ENCODE measurements at places on chromosomes 4 and X. TPM values are rescaled to one million over a fixed set of nuclear protein-coding genes. Genes with fewer than 3 reads are reported as not detected.

- peaks cover 6% of the 10 kb centered on the region for H3K36me3 ChIP-seq
- H3K27ac ChIP-seq, result no peak overlapping the region
- no peaks in the 10 kb centered on the region for H3K27me3 ChIP-seq
- H3K4me1 ChIP-seq, result peaks cover 17% of the 10 kb centered on the region
- H3K4me3 ChIP-seq, result no peak overlapping the region
Observed at GRCh38 chr4:118154649-118155048, 120.4 kb downstream of the NDST3 start.

- H3K4me3 ChIP-seq, result no peak overlapping the region
- no peak overlapping the region for H3K27ac ChIP-seq
- no peak for DNase-seq
- H3K36me3 ChIP-seq, result no peaks in the 10 kb centered on the region
- no peaks in the 10 kb centered on the region for H3K27me3 ChIP-seq
Observed at GRCh38 chrX:114959729-114960128, 57.7 kb downstream of the IL13RA2 start.

DNA sequence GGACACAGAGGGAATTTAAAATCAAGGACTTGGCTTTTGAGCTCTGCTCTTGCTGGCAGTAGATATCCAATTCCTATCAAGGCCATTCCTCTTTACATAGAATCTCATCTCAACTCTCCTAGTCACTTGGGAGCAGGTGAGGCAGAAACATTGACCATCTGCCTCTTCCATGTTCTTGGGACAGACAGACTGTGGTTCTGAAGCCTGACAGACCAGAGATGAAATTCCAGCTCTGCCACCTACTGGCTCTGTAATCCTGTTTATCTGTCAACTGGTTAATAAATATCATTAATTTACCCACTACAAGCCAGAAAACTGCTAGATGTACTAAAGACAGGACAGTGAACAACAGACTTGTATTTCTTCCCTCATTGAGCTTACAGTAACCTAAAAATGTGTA, 300.8 kb downstream of the ADGRL3 start:
- no peak overlapping the region for H3K27ac ChIP-seq
- DNase-seq, result no peak
- no peaks in the 10 kb centered on the region for H3K36me3 ChIP-seq
- H3K4me1 ChIP-seq, result no peaks in the 10 kb centered on the region

DNA sequence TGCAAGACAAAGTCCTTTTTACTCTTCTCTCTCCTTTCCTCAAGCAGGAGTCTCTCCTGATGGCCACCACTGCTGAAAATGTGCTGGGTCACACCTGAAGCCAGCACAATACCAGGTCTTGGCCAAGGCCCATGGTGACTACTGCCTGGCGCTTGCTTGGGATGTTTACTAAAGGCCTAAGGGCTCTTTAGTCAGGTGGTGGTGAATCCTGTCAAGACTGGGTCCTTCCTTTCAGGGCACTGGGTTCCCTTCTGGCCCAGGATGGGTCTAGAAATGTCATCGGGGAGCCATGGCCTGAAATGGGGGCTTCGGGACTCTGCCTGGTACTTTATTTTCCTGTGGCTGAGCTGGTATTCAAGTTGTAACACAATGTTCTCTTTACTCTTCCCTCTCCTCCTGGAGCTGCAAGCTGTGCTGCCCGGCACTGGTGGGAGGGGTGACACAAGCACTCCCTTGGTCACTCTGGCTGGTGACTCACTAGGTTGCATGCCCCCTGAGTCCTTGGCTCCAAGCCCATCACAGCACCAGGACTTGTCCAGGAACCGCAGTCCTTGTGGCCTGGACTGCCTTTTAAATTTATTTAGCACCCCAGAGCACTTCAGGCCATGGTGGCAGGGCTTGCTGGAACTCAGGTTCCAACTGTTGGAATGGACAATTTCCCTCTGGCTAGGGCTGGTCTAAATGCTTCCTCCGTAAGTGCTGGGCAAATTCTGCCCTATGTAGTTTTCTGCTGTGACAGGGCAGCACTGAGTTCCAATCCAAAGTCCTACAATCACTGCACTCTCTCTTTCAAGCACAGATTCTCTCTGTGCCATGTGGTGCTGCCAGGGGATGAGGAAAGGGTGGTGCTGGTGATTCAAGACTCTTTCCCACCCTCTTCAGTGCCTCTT, 11.3 kb downstream of the ARL13A start:
- DNase-seq, result no peak
- peaks cover 4% of the 10 kb centered on the region for H3K36me3 ChIP-seq
- H3K4me3 ChIP-seq, result no peak overlapping the region
- no peaks in the 10 kb centered on the region for H3K4me1 ChIP-seq
- no peak overlapping the region for H3K27ac ChIP-seq
- H3K27me3 ChIP-seq, result no peaks in the 10 kb centered on the region

GRCh38 chr4:89469930-89470375, 162.4 kb upstream of the GPRIN3 start:
- no peaks in the 10 kb centered on the region for H3K27me3 ChIP-seq
- peak overlapping the region; percentile 80 for H3K27ac ChIP-seq
- H3K4me1 ChIP-seq, result peaks cover 21% of the 10 kb centered on the region

DNA sequence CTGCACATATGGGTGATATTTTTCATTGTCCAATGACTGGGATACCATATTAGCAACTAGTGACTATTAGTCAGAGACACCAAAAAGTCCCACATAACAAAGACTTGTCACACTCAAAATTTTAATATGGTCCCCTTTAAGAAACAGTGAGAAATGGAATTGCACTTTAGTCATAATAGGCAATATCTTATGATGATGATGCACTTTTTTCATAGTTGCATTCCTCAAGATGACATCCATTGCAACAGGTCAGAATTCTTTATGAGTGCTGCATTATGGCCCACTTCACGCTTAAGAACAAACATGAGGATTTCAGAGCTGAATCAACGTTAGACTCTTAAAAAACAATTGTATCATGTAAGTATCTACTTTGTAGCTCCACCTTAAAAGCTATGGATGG, 608.4 kb upstream of the HTR2C start:
- H3K36me3 ChIP-seq, result no peaks in the 10 kb centered on the region
- no peaks in the 10 kb centered on the region for H3K4me1 ChIP-seq
- no peak for DNase-seq
- no peak overlapping the region for H3K27ac ChIP-seq
- H3K4me3 ChIP-seq, result no peak overlapping the region

TMEM33 gene
- 76.7 TPM for total RNA-seq

SFRP2 gene
- not detected for total RNA-seq

Data from activated T-helper 2 cell treated with anti-CD3 and anti-CD28 coated beads, Interferon-gamma antibody, Interleukin-2, Interleukin-4, amounts not matched to agents 10 μg/mL and 5 μg/mL and 100 μg/mL, durations not matched to agents 14 hours and 24 hours and 36 hours (primary cell).